ENCODE measurements at places on chromosomes 11 and 22. TPM values are rescaled to one million over a fixed set of nuclear protein-coding genes. Genes with fewer than 3 reads are reported as not detected.

- no peak for DNase-seq
Observed at GRCh38 chr11:120198787-120199469, 11.9 kb upstream of the OAF start.

- DNase-seq, result no peak
Observed at GRCh38 chr11:111329306-111330204, 31.2 kb downstream of the POU2AF3 start.

The OR4A16 gene
- total RNA-seq, result not detected

- no peak for DNase-seq
Observed at GRCh38 chr11:45060707-45061106, 85.7 kb upstream of the PRDM11 start.

The PHLDB1 gene
- total RNA-seq, result 4.0 TPM

The TRIM51 gene
- total RNA-seq, result not detected

GRCh38 chr11:110613197-110613918, 98.9 kb downstream of the ARHGAP20 start:
- no peak for DNase-seq

- no peak for DNase-seq
Observed at GRCh38 chr22:48805516-48805915, 1022.2 kb downstream of the BRD1 start.

DNA sequence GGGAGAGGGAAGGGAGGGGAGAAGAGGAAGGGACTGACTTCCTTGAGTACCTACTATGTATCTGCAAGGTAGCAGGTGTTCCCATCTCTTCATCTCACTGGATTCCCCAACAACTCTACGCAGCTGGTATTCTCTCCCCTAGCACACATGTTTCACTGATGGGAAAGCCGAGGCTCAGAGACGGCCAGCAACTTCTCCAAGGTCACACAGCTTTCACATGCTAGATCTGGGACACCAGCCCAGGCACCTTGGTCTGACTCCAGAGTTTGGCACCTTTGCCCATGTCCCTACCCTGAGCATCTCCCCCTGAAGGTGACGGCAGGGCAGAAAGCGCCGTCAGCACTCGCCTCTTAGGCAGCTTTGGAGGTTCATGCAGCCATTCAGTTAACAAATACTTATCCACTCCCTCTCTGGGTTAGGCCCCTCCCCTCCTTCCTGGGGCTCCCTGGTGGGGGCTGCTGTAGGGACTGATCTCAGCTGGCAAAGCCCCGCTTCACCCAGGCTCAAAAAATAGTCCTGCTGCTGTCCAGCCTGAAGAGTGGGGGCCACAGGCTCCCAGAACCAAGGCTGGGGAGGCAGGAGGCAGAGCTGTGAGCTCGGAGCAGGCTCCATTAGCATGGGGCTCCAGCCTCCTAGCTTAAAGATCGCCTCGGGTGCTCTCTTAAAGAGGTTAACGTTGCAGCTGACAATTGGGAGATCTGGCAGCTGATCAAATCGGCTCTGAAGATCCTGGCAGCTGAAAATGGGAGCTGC, 79.4 kb downstream of the IGLL1 start:
- DNase-seq, result no peak

The TUBA8 gene
- total RNA-seq, result 2.4 TPM

- DNase-seq, result no peak
Observed at GRCh38 chr11:27150098-27150497, 109.5 kb downstream of the BBOX1 start.

The INS gene
- total RNA-seq, result not detected

The GRAMD1B gene
- 18.9 TPM for total RNA-seq

The PRR33 gene
- 0.54 TPM for total RNA-seq

The CXCR5 gene
- total RNA-seq, result 0.54 TPM

DNA sequence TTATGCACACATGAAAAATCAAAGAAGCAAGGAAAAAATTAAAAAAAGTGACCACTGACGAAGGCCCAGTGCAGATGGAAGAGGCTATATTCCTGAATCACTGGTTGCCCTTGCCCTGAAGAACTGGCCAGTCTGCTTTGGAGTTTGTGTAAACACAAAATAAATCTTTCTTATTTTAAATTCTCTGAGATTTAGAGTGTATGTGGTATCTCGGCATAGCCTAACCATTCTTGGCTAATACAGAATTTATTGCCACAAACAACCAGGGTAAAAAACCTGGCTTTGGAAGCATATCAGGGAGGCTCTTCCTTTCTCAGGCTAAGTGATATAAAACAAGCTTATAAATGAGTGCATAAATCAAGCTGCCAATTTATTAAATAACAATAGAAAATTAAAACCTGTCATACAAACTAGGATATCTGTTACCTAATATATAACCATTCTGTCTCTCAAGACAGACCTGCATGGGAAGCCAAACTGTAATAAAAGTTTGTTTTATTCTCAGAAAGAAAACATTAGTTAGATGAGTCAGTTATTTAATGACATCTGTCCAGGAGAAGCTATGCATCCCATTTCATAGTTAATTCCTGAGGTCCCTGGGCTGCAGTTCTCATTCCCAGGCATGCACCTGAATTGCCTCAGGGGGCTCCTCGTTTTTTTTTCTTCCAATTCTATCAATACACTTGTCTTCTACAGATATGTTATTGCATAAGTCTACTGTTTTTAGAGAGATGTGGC, 6.1 kb upstream of the TMEM135 start:
- no peak for DNase-seq

DNA sequence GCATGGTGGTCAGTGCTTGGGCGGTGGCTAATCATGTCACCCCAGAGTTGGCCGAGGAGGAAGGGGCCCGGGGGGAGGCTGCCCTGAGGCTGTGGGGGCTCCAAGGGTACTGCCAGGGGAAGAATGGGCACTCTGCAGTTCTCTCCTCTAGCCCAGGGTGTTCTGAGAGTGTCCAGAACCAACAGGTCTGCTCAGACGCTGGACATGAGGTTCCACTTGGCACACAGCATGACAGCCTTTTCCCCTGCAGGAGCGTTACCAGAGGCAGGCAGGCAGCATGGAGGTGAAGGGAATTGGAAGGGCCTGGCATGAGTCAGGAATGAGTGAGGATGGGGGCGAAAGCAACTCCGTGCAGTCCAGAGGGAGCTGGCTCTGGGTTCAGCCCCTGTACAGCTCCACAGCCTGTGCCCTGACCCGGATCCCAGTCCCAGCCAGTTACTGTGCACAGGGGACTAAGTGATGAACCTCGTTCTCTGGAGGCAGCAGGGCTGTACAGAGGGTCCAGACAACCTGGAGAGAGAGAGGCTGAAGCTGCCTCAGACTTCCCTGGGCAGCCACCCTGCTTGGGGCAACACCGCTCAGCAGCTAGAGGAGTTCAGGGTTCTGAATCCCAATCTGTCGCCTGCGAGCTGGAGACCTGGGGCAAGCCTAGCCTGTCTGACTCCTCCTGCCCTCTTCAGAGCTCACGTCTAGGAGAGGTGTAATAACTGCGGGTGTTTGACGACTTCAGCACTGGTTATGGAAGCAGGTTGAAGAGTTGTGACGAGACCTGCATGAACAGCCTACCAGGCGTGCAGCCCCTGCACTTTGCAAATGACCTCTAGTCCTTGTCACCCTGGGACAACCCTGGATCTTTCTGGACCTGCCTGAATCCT, 14.7 kb upstream of the TUB start:
- no peak for DNase-seq

DNA sequence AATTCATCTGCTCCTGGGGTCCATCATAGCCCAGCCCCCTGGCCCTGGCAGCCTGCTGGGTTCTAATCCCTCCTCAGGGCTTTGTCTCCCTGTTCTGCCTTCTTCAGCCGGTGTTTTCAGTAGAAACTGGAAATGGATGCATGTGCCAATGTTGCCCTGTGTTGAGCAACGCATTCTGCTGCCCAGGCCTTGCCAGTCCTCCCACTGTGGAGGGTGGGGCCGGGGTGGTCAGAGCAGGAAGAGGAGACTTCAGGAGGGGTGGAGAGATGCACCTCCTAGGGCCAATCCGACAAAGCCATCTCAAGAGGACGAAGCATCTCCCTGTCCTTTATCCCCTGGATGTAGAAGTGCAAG, 27.6 kb upstream of the ZBTB16 start:
- no peak for DNase-seq

The F2 gene
- total RNA-seq, result under 0.01 TPM
